ENCODE measurements at places on chromosomes 11 and 22. TPM values are rescaled to one million over a fixed set of nuclear protein-coding genes. Genes with fewer than 3 reads are reported as not detected.

Gene IFITM10
- total RNA-seq = 49.2 TPM

Gene RASL10A
- total RNA-seq = 5.3 TPM

Gene SCN4B
- total RNA-seq = 1.4 TPM

Gene SERPING1
- 302 TPM for total RNA-seq

Gene PDGFB
- total RNA-seq = 5.9 TPM

Gene IL10RA
- total RNA-seq = 22.4 TPM

Gene FGF3
- total RNA-seq = not detected

Gene SMIM35
- 0.13 TPM for total RNA-seq

Gene OR51Q1
- not detected for total RNA-seq

DNA sequence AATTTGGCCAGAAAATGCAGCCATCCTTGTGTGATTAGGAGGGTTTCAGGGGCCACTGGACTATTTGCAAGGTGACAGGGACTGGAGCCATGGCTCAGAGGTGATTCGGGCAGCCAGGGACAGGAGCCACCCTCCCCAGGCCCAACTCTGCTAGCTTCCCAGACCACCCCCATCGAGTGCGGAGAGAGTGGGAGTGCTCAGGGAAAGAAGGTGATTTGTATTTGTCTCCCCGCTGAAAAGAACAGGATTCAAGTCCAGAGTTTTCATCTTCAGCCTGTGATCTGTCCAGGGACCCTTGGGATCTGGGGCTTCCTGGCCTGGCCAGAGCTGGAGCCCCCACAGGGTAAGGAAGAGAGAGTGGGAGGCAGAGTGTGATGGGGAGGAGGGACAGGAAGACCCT is 22.4 kb upstream of the TEF start:
- no peak for DNase-seq

- DNase-seq = no peak
Measured at GRCh38 chr11:72102631-72102945, 509 bp downstream of the LAMTOR1 start.

DNA sequence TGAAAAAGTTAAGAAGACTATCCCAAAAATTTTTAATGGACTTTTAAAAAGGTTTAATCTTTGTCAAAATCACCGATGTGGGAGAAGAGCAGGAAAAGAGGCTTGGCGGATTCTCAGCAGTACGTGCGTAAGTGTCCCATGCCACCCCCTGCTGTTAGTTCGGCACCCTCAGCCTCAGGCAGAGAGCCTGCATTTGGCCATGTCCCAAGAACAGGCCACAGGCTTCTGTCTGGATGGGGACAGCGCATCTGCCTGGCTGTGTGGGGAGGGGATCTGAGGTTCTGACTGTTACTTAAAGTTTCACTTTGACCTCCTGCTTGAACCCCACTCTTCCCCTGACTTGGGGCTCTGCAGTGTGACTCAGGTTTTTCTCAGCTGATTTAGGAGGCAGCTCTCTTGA is 35.3 kb downstream of the EXT2 start:
- DNase-seq = no peak

GRCh38 chr22:29689880-29690213 is 30.0 kb upstream of the CABP7 start:
- peak; percentile 70 for DNase-seq

DNA sequence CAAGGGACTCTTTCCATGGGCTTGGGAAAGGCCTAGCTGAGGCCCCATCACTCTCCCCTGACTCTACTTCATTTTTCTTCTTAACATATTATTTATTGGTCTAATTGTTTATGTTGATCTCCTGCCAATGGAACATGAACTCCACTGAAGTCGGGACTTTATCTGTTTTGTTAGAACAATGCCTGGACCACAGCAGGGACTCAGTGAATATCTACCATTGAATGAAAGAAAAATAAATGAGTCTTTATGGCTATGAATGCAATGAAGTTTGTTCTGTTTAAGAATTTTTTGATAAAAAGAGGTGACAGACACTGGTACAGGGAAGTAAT is 112.3 kb downstream of the ADAMTS15 start:
- DNase-seq = no peak

GRCh38 chr22:36918586-36919284 is 5.3 kb downstream of the CSF2RB start:
- no peak for DNase-seq

DNA sequence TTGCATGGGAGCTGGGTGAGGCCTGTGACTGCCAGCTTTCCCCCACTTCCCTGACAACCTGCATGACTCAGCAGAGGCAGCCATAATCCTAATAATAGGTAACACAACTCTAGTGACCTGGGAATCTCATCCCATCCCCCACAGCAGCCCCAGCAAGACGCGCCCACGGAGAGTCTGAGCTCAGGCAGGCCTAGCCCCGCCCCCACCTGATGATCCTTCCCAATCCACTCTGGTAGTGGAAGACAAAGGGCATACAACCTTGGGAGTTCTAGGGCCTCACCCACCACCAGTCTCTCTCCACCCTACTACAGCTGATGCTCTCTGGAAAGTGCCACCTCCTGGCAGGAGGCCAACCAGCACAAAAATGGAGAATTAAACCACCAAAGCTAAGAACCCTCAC is 60.3 kb downstream of the CWF19L2 start:
- no peak for DNase-seq

GRCh38 chr11:14054116-14055107 is 91.9 kb downstream of the SPON1 start:
- no peak for DNase-seq

DNA sequence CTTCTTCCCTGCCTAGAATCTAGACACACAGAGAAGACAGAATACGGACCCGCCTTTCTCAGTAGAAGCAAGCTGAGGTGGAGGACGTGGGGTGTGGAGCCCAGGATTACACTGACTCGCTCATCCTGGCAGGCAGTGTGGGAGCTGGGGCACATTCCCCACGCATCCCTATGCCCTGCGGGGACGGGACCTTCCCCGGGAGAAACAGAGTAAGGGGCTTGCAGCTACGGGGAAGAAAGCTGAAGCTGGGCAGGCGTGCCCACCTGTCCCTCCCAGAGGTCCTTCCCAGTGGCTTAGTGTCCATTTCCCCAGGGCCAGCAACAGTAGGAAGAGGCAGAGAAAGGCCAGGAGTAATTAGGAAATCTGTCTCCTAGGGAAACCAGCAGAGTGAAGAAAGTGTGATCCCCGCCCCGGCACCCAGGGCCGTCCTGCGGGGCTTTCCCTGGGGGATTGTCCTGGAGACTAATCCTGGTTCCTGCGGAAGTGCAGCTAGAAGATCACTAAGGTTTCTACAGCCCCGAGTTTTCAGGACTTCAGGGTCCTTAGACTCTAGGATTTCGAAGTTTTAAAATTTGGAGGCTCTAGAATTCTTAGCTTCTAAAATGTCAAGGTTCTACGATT is 7.8 kb downstream of the DNAJB13 start:
- DNase-seq = no peak

DNA sequence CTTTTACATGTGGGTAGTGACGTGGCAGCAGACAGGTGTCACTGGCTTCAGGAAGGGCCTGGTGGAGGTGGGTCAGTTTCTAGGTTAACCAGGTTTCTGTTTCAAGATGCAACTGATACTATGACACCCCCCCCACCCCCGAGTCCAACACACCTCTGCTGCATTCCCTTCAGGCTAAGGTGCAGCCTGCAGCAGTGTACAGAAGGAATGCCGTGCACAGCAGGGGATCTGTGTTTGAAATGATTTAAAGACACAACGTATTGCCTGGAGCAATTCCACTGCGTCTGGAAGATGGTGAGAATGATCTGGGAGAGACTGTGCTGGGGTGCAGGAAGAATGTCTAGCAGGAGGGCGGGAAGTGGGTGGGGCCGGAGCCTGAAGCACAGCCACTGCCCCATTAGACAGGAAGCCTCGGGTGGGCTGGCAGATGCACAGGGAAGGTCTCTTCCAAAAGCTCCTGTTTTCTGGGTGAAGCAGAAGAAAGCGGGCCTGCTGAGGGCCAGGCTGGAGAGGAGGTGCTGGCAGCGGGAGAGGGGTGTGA is 11.9 kb upstream of the TESMIN start:
- DNase-seq = no peak

- DNase-seq = no peak
Measured at GRCh38 chr11:114296605-114297372, 590 bp downstream of the NNMT start.

DNA sequence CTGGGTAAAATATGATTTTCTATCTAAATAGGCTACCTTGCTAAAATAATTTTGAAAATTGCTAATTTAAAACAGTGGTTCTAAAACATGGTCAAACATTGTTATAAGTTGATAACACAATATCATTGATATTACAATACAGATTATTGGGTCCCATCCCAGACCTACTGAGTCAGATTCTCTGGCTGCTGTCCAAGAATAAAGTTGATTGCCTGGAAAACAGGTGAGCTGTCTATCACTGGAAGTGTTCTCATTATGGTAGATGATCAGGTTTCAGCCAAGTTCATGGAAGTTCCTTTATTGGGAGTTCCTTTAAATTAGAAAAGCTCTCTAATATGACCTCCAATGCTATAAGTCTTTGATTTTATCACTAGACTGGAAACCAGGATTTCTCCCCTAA is 52.3 kb downstream of the SC5D start:
- no peak for DNase-seq

GRCh38 chr11:126190792-126191191 is 20.7 kb downstream of the RPUSD4 start:
- DNase-seq = no peak

DNA sequence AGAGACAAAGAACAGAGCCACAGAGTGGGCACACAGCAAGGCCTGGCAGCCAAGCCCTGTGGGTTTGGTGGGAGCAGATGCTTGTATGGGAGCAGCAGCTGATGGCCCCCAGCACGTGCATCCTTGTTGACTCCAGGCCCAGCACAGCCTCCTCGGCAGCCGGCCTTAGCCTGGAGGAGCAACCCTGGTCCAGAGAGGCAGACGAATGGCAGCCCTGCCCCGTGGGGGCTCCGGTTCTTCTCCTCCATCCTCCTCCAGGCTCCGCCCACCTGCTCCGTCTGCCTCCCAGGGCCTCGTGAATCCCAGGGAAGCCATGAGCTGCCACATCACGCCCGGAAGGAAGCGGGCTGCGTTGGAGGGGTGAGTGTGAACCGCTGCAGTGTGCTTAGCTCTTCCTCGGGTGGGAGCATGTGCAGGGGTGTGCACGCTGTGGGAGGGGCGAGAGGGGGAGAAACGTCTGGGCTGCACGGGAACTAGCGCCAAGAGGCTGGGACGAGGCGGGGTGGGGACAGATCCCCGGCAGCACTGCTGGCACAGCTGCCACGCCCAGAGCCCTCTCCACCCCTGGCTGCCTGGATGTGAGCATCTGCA is 36.3 kb upstream of the JAM3 start:
- no peak for DNase-seq

DNA sequence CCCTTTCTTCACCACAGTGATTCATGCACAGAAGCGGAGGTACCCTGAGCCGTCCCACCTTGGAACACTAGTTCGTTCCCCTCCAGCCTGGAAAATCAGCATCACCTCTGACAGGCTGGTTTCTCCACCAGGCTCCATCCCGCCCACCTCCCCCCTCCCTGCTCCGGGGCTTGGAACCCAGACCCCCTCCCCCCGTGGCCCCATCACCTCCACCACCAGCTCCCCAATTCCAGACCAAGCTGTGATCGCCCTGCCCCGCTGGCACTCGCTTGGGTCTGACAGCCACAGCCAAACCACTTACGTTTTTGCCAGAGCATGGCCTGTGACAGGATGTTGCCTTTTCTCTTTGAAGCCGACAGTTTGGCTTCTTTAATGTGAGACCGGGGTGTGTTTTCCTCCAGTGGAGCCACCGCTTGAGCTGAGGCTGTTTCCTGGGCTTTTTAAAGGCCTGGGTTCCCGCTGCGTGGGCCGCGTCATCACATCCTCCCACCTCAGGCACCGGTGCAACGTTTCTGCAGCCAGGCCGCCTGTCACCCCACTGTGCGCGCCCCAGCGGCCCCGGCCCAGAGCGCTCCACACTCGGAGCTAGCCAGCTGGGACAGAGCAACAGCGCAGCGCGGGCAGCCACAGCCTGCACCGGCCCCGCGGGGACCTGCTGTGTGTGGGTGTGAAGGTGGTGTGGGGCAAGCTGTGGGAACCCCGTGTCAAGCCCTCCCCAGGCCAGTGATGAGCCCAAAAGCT is at the start of gene POU2AF1:
Gene POU2AF1 (minus strand): TSS at position 415 of the 741 bp plus-strand sequence. CDS start 98 bp downstream, at position 317.
- no peak for DNase-seq

DNA sequence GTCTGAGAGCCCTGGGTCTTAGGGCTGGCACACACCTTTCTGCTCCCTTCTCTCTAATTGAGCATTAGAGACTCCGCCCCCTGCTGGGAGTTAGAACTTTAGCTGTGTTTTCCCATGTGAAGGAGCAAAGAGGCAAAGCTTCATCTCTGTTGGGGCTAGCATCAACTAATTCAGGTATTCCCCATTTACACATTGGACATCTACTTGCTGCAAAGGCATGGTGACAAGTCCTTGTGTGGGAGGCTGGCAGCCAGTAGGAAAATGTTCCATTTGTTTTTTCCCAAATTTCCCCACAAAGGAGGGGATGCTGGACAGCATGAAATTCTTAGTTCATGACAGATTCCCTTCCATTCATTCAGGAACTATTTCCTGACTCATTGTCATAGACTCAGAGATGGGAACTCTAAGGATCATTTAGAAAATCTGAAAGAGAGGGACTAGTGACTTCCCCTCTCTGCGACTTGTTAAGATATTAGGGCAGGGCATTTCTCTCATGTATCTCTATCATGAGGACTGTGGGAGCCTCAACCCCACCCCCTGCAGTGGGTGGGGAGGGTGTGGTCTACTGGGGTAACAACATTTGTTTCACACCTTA is 3.6 kb downstream of the CD44 start:
- no peak for DNase-seq

GRCh38 chr22:38879108-38879729 is 7.2 kb upstream of the CBX6 start:
- DNase-seq = no peak

- no peak for DNase-seq
Measured at GRCh38 chr22:17846326-17846992, 72.2 kb upstream of the BID start.

DNA sequence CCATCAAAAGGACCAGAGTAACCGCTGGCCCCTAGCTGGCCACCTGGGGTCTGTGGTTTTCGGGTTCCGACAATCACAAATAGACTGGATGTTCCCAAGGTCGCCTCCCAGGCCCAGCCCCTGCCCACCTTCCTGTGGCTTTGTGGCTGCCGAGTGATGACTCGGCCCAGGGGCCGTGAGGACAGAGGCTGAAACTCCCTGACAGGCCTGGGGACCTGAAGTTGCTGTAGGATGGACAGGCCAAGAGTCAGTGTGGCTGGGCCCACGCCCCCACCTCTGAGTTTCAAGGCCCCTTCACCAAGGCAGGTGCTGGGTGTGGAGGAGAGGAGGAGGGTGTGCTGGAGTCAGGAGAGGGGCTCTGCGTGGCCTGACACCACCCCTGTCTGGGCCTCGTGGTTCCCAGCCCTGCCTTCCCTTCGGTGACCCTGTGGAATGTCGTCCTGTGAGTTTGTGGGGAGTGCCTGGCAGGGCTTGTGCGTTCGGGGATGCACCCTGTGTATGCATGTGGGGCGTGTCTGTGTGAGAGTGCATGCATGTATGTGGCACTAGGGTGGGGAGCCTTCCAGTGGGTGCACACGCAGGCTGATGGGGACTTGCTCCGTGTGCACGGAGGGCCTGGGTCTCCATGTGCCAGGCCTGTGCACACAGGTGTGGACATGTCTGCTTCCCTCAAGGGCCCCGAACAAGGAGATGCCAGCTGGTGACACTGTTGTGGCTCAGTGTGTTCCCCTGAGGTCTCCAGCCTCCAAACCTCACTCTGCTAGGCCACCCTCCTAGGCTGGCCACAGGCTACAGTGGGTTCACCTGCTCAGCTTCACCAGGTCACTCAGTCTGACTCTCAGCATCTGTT is 8.4 kb upstream of the MGAT3 start:
- DNase-seq = peak; percentile 85
